AG20443 (cell line): ENCODE measurements at places on chromosomes 5 and 9.

- no peak for DNase-seq
These were observed 68.1 kb downstream of the ARHGEF28 start for GRCh38 chr5:73694089-73694488.

DNA sequence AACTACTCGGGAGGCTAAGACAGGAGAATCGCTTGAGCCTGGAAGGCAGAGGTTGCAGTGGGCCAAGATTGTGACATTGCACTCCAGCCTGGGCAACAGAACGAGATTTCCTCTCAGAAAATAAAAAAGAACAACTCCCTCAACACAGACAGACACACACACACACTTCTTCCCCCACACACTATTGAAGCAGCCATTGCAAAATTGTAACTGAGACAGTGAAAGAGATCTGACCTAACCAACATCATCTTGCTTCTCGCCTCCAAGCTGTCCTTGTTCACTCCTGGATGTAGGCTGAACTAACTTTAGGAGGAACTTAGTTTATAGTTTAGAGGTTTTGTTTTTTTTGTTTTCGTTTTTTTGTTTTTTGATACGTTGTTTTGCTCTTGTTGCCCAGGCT lies 13.0 kb upstream of the PLIN2 start:
- no peak for DNase-seq

DNA sequence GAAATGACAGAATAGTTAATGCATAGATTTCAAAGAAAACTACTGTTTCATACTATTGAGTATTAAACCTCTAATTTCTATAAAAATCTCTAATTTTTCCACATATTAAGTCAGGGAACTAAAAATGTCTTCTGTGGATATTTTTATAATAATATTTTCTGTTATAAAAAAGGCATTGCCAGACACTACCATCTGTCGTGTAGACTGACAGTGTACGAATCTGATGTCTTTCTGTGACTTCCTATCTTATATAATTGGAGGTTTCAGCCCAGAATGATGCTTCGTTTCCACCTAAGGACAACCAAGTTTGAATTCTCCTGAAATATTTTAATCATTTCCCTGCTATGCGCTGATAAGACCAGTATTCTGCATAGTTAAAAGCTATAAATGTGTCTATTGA lies 456.6 kb upstream of the ARRDC3 start:
- DNase-seq, result no peak

- DNase-seq, result peak; percentile 65
These were observed 286.0 kb upstream of the TUSC1 start for GRCh38 chr9:25964239-25964638.
